ENCODE measurements at places on chromosomes 16 and 17.

DNA sequence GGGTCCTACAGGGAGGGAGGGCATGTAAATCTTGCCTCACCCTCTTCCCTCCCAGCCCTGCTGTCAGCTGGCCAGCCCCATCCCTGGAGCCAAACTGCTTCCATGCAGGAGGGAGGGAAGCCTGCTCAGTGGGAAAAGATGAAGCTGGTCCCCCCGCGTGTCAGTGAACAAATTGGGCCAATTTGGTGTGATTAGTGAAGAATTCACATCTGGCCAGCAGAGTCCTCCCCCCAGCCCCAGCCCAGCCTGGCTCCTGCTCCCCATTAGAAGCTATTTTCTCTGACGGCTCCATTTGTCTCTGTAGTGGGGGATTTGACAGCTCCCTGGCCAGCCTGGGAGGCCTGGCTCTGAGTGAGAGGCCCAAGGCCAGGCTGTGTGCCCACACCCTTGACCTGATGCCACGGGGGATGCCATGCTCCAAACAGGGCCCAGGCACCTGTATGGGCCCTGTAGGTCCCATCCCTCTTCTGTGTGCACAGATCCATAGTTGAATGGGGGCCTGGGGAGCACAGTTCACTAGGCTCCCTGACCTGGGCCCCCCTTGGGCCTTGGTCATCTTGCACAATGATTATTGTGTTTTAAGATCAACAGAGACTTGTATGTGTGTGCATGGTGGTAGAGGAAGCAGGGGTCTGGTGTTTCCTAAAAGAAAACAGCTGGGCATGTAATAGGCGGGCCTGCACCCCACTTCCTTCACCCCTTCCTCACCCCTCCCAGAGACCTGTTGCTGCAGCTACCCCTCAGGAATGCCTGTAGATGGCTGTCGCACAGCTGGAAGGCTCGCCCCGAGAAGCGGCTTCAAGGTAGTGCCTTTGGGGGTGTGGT, 50.7 kb upstream of the TAC4 start:
- DNase-seq: no peak

- no peak for DNase-seq
Observed at GRCh38 chr17:61335845-61336655, 63.6 kb upstream of the TBX2 start.

DNA sequence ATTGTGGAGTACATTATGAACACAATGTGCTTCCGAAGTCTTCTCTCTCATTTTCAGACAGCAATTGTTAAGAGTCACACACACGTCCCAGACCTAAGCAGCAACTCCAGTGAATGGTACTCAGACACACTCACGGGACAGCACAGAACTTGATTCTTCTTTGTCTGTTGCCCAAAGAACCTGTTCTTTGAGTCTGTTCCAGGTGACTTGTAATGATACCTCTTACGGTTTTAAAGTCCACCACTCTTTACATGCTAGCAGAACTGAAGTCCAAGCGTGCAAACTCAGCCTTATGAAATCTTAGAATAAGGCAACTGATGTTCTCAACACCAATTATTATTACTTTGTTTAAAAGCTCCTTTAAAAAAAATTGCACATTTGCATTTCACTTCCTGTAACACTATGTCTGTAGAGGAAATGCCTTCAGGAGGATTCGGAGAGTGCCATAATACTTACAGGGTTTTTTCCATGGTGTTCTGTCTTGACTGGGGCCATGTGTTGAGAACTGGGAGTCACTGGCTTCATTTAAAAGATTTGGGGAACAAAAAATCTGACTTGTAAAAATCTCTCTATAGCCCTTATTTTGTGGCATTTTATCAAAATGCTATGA, 48.1 kb downstream of the MARF1 start:
- DNase-seq: no peak

- peak; percentile 80 for DNase-seq
Observed at GRCh38 chr17:7479213-7480088, at the start of gene ZBTB4. TSS of gene ZBTB4 (minus strand) at chr17:7479631. CDS start at chr17:7466801, 12,830 bp downstream.

DNA sequence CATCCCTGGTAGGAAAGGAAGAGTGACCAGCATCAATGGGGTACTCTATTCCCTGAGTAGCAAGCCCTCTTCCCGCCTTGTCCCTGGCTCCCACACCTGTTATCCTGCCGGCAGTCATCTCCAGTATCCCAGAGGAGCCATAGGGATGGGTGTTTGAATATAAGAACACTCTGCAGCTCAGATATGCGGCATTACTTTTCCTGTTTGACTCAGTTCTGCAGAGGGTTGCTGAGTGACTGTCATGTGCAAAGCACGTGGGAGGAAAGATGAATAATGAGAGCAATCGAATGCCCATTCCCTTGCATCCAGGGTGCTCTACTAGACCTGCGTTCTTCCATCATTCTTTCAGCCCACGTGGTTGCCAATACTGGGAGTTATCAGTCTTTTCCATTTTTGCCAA, 115.1 kb downstream of the PRKCB start:
- no peak for DNase-seq

DNA sequence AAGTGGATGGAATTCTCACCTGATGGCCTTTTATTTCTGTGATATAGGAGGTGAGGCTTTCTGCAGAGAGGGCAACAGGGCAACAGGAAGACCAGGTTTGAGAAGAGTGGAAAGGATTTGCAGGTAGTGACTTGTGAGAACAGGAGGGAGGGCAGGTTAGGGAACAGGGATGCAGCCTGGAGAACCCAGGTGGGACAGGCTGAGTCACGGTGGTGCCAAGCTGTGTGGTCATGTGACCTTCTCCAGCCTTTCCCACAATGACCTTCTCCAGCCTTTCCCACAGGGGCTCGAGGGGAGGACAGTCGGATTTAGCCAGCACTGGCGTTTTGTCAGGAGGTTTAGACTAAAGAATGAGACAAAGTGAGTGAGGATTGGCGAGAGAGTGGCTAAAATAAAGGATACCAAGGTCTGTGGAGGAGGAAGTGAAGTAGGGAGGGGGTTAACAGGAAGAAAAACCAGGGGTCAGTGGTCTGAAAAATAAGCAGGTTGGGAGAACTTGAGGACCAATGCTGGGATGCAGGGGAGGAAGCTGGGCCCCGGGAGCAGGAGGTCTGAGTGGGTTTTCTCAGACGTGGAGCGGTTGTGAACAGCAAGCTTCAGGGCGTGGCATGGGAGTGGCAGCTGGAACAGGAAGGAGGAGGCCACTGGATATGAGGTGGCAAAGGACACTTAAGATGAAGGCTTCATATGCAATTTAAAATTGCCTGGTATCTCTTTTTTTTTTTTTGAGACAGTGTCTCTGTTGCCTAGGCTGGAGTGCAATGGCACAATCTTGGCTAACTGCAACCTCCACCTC, 37.7 kb downstream of the DNAH2 start:
- no peak for DNase-seq

GRCh38 chr16:71201054-71201453, 29.5 kb downstream of the HYDIN start:
- DNase-seq: no peak

DNA sequence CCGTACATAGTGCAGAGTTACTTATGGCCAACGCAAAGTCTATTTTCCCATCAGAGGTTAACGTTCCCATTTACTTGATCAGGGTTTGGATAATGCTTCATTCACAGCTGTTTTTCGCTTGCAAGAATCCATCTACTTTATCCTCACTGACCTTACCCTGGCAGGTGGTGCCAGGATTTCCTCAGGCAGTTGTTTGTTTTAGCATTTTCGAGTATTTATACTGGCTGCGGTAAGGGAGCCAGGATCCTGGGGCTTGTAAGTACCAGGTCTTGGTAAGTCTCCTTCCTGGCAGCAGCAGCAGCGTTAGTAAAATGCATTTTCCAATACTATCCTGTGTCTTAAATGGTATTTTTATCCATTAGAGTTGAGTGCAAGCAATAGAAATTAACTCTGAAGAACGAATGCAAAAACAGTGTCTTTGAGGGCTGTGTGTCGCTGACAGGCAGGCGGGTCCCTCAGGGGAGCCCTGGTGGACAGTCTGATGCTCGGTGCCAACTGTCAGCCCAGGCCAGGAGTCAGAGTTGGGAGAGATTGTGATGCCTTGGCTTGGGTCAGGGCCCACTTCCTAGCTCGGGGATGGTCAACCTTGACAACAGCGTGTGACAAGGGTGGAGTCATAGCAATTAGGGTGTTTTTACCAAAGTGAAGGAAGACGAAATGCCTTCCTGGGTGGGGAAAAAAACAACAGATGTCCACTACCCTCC, 92.4 kb upstream of the HSBP1 start:
- DNase-seq: no peak

DNA sequence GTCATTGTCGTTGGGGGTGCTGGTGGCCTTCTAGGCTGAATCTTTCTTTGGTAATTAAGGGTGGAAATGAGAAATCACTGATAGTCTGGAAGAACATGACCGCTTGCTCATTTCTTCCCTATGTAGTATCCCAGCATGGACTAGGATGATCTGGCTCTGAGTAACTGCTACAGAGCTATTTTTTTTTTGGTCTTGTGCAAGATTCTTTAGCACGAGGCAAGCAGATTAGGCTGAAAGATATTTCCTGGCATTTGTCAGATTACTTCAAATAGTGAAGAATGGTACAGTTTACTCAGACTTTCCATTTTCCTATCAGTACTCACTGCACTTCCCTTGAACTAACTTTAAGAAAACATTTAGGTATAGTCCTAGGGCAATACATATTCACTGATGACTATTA, 89.0 kb downstream of the SYCE1L start:
- no peak for DNase-seq

GRCh38 chr17:9016941-9017552, 4.3 kb upstream of the NTN1 start:
- no peak for DNase-seq

Measured in CD4-positive, alpha-beta T cell treated with Interleukin-10 for 1 hour (primary cell).